Left lung (tissue), 14 donors: ENCODE measurements at places on chromosomes 11 and 22.

DNA sequence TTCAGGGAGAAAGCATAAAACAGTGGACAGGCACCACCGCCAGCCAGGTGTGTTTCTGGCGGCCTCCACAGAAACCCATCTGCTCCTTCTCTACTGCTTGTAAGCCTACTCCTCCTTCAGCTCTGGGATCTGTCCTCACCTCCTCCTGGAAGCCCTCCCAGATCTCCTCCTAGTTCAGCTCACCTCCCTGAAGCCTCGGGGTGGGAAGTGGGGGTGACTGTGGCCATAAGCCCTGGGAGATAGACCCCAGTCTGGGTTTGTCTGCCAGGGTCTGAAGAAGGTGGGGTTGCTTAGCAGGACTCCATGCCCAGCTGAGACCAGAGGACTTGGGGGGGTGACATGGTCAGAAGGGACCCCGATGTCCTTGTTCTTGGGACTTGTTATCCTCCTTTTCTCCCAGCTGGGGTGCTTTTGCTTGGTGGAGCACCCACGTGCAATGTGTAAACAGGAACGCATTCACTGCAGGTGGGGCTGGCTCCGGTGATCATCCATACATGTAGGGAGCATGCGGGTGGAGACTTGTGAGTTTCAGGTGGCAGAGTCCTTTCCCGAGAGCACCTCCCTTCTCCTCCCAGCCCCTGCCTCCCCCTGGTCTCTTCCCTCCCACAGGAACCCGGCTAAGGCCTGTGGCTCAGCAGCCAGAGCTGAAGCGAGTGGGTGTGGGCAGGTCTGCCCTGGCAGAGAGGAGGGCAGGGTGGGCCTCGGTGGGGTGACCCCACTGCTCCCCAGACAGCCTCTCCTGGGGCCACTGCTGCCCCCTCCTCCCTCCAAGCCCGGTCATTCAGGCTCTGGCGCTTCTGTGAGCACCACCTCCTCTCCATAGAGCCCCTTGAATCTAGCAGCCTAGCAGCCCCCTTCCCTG, 25.9 kb downstream of the MRGPRG start:
- H3K4me1 ChIP-seq, result no peaks in the 10 kb centered on the region
- H3K4me3 ChIP-seq, result no peak overlapping the region
- DNase-seq, result no peak
- no peaks in the 10 kb centered on the region for H3K36me3 ChIP-seq

DNA sequence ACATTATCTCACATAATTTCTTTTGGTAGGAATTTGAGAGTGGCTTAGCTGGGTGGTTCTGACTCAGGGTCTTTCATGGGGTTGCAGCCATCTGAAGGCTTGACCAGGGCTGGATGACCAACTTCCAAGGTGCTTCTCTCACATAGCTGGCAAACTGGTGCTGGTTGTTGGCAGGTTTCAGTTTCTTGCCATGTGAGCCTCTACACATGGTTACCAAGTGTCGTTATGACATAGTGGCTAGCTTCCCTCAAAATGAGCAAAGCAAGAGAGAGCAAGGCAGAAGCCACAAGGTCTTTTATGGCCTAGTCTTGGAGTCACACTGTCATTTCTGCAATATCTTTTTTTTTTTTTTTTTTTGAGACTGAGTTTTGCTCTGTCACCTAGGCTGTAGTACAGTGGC, 4.2 kb upstream of the TFIP11 start:
- no peak overlapping the region for H3K27ac ChIP-seq
- no peaks in the 10 kb centered on the region for H3K27me3 ChIP-seq
- DNase-seq, result no peak
- H3K4me1 ChIP-seq, result peaks cover 9% of the 10 kb centered on the region
- no peak overlapping the region for H3K4me3 ChIP-seq
- no peaks in the 10 kb centered on the region for H3K36me3 ChIP-seq

- H3K4me3 ChIP-seq, result no peak overlapping the region
- no peak for DNase-seq
- H3K27ac ChIP-seq, result no peak overlapping the region
- H3K36me3 ChIP-seq, result no peaks in the 10 kb centered on the region
Observed at GRCh38 chr11:68254421-68254820, 17.4 kb downstream of the C11orf24 start.

DNA sequence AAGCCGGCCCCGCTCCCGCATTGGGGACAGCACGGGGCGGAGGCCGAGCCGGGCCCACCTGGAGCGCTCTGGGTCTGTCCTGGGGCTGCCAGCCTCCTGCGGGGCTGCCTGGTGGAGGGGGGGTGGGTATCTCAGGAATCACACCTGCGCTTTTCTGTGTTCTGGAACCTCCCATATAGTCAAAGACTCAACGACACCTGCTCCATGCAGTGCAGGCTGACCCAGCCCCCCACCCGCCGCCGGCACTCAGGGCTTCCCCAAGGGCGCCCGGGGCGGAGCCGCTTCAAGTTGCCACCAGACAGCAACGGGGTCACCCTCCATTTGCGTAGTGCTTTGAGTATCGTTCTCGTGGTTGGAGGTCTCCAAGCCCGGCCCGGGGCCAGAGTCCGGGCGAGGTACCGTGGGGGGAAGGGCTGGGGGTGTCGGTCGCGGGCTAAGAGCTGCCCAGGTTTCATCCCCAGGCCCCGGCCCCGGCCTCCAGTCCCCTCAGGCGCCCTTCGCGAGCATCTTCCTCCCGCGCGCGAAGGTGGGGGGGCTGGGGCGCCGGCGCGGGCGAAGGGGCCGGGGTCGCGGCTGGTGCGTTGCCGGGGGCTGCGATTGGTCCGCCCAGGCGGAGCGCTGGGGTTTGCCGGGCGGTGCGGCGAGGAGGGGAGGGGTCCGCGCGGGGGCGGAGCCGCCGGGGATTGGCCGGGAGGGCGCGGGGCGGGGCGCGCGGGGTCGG, 6.6 kb downstream of the TSPAN4 start:
- no peak overlapping the region for H3K27ac ChIP-seq
- H3K27me3 ChIP-seq, result no peaks in the 10 kb centered on the region
- peak overlapping the region; percentile 33 for H3K4me3 ChIP-seq
- no peak for DNase-seq

DNA sequence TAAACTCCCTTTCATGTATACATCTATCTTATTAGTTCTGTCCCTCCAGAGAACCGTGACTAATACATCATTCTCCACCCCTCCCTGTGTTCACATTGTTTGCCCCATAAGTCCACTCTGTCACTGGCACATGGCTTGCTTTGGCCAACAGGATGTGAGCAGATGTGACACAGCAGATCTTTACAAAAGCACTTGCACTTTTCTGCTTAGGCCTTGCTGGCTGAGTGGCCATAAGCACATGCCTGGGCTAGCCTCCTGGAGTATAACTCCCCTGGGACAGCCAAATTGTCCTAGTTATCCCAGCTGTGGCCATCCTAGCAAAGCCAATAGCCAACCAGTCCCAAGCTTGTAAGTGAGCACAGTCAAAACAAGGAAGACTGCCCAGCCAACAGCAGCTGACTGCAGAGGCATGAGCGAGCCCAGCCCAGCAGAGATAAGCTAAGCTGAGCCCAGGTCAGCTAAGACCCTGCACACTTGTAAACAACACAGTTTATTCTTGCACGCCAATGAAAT, 9.7 kb upstream of the RCN1 start:
- no peaks in the 10 kb centered on the region for H3K4me1 ChIP-seq
- no peaks in the 10 kb centered on the region for H3K36me3 ChIP-seq
- no peak overlapping the region for H3K27ac ChIP-seq
- no peak for DNase-seq
- H3K4me3 ChIP-seq, result no peak overlapping the region

DNA sequence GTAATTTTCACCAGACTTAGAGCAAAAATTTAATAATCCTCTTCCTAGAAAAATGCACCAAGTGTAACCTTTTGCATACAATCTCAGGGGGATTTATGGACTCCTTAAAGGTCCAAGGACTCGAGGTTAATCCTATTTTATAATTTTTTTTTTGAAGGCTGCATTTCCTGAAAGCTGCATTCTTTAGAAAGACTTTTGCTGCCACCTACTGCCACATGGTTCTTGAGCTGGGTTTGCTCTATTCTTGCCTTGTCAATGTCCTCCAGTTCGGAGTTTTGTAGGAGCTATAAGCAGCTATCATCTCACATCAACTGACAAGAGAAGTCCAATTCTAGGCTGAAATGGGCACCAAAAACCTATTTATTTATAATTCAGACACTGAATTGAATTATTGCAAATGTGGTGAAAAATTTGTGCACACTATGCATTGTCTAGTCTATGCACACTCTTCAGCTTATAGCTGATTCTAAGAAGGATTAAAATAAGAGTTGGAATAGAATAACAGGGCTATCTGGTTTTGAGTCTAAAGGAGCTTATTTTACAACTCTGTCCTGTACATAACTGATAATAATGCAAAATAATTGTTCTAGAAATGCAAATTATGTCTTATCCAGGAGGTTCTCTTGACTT, 31.3 kb downstream of the TRAF6 start:
- no peak overlapping the region for H3K27ac ChIP-seq
- H3K36me3 ChIP-seq, result no peaks in the 10 kb centered on the region
- no peaks in the 10 kb centered on the region for H3K4me1 ChIP-seq
- no peaks in the 10 kb centered on the region for H3K27me3 ChIP-seq
- no peak overlapping the region for H3K4me3 ChIP-seq

DNA sequence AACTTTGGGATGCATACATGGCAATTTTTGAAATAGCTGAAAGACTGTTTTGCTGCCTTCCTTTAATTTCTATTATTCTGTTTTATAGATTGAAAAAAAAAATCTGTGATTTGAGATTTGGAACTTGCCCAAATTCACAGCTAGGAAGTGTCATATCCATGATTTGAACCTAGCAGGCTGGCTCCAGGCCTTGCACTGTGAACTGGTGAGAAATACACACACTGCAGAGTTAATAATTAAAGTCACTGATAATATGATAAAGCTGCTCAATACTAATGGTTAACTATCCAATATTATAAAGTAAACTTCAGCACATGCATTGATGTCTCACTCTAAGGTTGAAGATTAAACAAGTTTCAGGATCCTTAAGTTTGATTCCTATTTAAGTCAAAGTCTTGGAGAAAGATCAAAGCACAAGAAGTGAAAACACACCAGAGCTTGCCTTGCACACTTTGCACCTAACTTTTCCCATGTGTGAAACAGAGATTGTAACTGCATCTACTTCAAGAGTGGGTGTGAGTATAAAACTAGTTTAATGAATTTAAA, 150.6 kb upstream of the CCDC179 start:
- no peaks in the 10 kb centered on the region for H3K4me1 ChIP-seq
- no peak for DNase-seq
- no peak overlapping the region for H3K4me3 ChIP-seq
- H3K27me3 ChIP-seq, result no peaks in the 10 kb centered on the region
- no peaks in the 10 kb centered on the region for H3K36me3 ChIP-seq
- no peak overlapping the region for H3K27ac ChIP-seq
